Pericardium fibroblast (primary cell): ENCODE measurements at places on chromosomes 1 and 21. TPM values are rescaled to one million over a fixed set of nuclear protein-coding genes. Genes with fewer than 3 reads are reported as not detected.

Gene DNAJC6
- total RNA-seq = 0.26 and 1.6 TPM in 2 replicates

Gene CYP2J2
- total RNA-seq = 1.4 TPM in 1 of 2 replicates, not detected in the other

Gene NHLH1
- under 0.01 TPM in 1 of 2 replicates, not detected in the other for total RNA-seq

Gene ZBTB8A
- total RNA-seq = 3.1 and 4.9 TPM in 2 replicates

Gene OR2G6
- not detected in 2 replicates for total RNA-seq

Gene NUCKS1
- 63.2 and 66.6 TPM in 2 replicates for total RNA-seq

Gene COL24A1
- total RNA-seq = 0.09 and 0.23 TPM in 2 replicates

Gene TAS1R1
- total RNA-seq = 0.17 TPM in 1 of 2 replicates, not detected in the other

Gene ACKR1
- 2.9 and 10.7 TPM in 2 replicates for total RNA-seq

Gene BCAN
- total RNA-seq = not detected in 2 replicates

Gene SPRR1B
- not detected in 2 replicates for total RNA-seq

Gene CLCNKA
- under 0.01 TPM in 1 of 2 replicates, not detected in the other for total RNA-seq

Gene FCGR3B
- total RNA-seq = not detected in 2 replicates

Gene GAS5
- total RNA-seq = 485 and 1,441 TPM in 2 replicates

Gene SERTAD4
- 0.60 and 1.9 TPM in 2 replicates for total RNA-seq

Gene LAMC2
- 3.4 and 4.4 TPM in 2 replicates for total RNA-seq

Gene TFAP2E
- 0.17 and 0.82 TPM in 2 replicates for total RNA-seq

Gene PFKFB2
- 4.0 and 6.0 TPM in 2 replicates for total RNA-seq

Gene TEX38
- total RNA-seq = not detected in 2 replicates

Gene RHCE
- total RNA-seq = 0.09 and 1.2 TPM in 2 replicates

Gene DMRTA2
- total RNA-seq = not detected in 2 replicates

Gene CCDC185
- total RNA-seq = not detected in 2 replicates

Gene SLC16A4
- total RNA-seq = 10.7 and 11.6 TPM in 2 replicates

Gene OR2T35
- total RNA-seq = not detected in 2 replicates

Gene DNAJC8
- total RNA-seq = 59.2 and 64.5 TPM in 2 replicates

Gene MYCL
- 0.68 TPM in 1 of 2 replicates, not detected in the other for total RNA-seq

Gene OR2M2
- total RNA-seq = not detected in 2 replicates

Gene LCE3D
- total RNA-seq = not detected in 2 replicates

Gene RUNX3
- not detected in 2 replicates for total RNA-seq

Gene PTPN14
- 24.6 and 27.7 TPM in 2 replicates for total RNA-seq

Gene FAM163A
- total RNA-seq = not detected in 2 replicates

Gene TRIM17
- 1.2 TPM in 1 of 2 replicates, not detected in the other for total RNA-seq

Gene DYNLT4
- total RNA-seq = 1.4 TPM in 1 of 2 replicates, not detected in the other

Gene AMY1A
- not detected in 2 replicates for total RNA-seq

Gene GPR37L1
- not detected in 2 replicates for total RNA-seq

Gene MYOC
- 0.82 TPM in 1 of 2 replicates, not detected in the other for total RNA-seq

Gene SPRR4
- not detected in 2 replicates for total RNA-seq

Gene PYHIN1
- total RNA-seq = not detected in 2 replicates

Gene ESRRG
- under 0.01 and 0.12 TPM in 2 replicates for total RNA-seq

Gene B4GALT2
- 98.6 and 106 TPM in 2 replicates for total RNA-seq

Gene MARK1
- 0.93 and 0.94 TPM in 2 replicates for total RNA-seq

Gene VANGL2
- total RNA-seq = 0.60 and 0.82 TPM in 2 replicates

Gene CHAF1B
- total RNA-seq = 1.5 and 2.2 TPM in 2 replicates

Gene HSD11B1
- 31.7 and 49.4 TPM in 2 replicates for total RNA-seq

Gene ENAH
- 25.1 and 50.0 TPM in 2 replicates for total RNA-seq

Gene PLXNA2
- total RNA-seq = 6.7 and 18.1 TPM in 2 replicates

Gene DIO1
- not detected in 2 replicates for total RNA-seq

Gene ADORA3
- not detected in 2 replicates for total RNA-seq

Gene KRTAP19-3
- total RNA-seq = not detected in 2 replicates
